Cardiac muscle cell (in vitro differentiated cells and primary cell): ENCODE measurements at places on chromosomes 11 and 22. TPM values are rescaled to one million over a fixed set of nuclear protein-coding genes. Genes with fewer than 3 reads are reported as not detected.

The MAJIN gene
- 0.06 TPM in 1 of 2 replicates, not detected in the other for polyA plus RNA-seq

The ALDH3B1 gene
- polyA plus RNA-seq: 0.55 and 0.66 TPM in 2 replicates

The MMP8 gene
- not detected in 2 replicates for polyA plus RNA-seq

The POTEH gene
- not detected in 2 replicates for polyA plus RNA-seq

The LRRC32 gene
- 6.3 and 18.8 TPM in 2 replicates for polyA plus RNA-seq

The PHOX2A gene
- polyA plus RNA-seq: 0.50 TPM in 1 of 2 replicates, not detected in the other

The OR8G1 gene
- polyA plus RNA-seq: not detected in 2 replicates

The CD6 gene
- not detected in 2 replicates for polyA plus RNA-seq

The ANO1 gene
- polyA plus RNA-seq: 0.09 TPM in 1 of 2 replicates, not detected in the other
